ENCODE measurements at places on chromosomes 12 and 14. TPM values are rescaled to one million over a fixed set of nuclear protein-coding genes. Genes with fewer than 3 reads are reported as not detected.

The TAMALIN gene
- total RNA-seq: 35.7 TPM

The NYNRIN gene
- total RNA-seq: 0.29 TPM

The ALG10B gene
- total RNA-seq: 16.1 TPM

The SERPINA12 gene
- not detected for total RNA-seq

The DAAM1 gene
- 15.9 TPM for total RNA-seq

The VRTN gene
- total RNA-seq: not detected

The MFAP5 gene
- total RNA-seq: not detected

The ANO6 gene
- 17.5 TPM for total RNA-seq

The HSPB8 gene
- not detected for total RNA-seq

The ACOT4 gene
- 0.99 TPM for total RNA-seq

The TEX22 gene
- 7.5 TPM for total RNA-seq

The TEDC1 gene
- total RNA-seq: 22.2 TPM

The ADAM21 gene
- 0.18 TPM for total RNA-seq

The KRT3 gene
- not detected for total RNA-seq

The SLCO1A2 gene
- total RNA-seq: 0.34 TPM

The MYH6 gene
- not detected for total RNA-seq

The PCNX1 gene
- total RNA-seq: 78.6 TPM

The LRRIQ1 gene
- not detected for total RNA-seq

The ELK3 gene
- total RNA-seq: 46.1 TPM

The IRAK3 gene
- total RNA-seq: 0.14 TPM

The RHOJ gene
- not detected for total RNA-seq

The OAS2 gene
- total RNA-seq: 40.9 TPM

The FAM90A1 gene
- not detected for total RNA-seq

The DTX1 gene
- 2.8 TPM for total RNA-seq

The IPO8 gene
- 63.0 TPM for total RNA-seq

The TAS2R46 gene
- 0.71 TPM for total RNA-seq

The APOF gene
- not detected for total RNA-seq

The KRT73 gene
- total RNA-seq: 8.5 TPM

The NDUFA12 gene
- total RNA-seq: 68.4 TPM

The UBC gene
- 773 TPM for total RNA-seq

The AHNAK2 gene
- total RNA-seq: not detected

The PPP4R4 gene
- 1.5 TPM for total RNA-seq

The MAP3K12 gene
- 17.2 TPM for total RNA-seq

All from naive thymus-derived CD8-positive, alpha-beta T cell (primary cell).